ENCODE measurements at places on chromosomes 5 and 9. TPM values are rescaled to one million over a fixed set of nuclear protein-coding genes. Genes with fewer than 3 reads are reported as not detected.

The PCDHA9 gene
- under 0.01 TPM for total RNA-seq

The PNPLA7 gene
- 0.44 TPM for total RNA-seq

The PDE6A gene
- not detected for total RNA-seq

DNA sequence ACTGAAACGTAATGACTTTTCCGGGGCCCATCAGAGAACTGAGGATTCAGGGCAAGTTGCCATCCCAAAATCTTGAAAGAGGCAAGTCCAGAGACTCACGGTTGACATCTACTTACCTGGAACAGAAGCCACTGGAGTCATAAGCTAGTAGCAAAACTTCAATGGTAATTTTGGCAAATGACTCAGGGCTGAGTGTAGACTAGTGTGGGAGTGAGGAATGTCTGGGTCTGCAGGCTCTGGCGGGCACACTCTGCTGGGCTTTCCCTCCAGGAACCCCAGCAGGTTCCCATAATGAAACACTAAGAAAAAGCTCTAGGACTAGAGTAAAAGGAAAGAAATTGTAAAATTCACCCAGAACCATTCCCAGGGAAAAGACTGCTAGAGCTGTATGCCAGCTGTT lies 122.9 kb upstream of the NFIL3 start:
- no peak for DNase-seq

- no peak for DNase-seq
Measured at GRCh38 chr5:113296676-113297075, 138.1 kb downstream of the TSSK1B start.

- DNase-seq = no peak
Measured at GRCh38 chr9:127976498-127976897, 4.3 kb downstream of the EEIG1 start.

GRCh38 chr5:146283344-146283761 lies 55.3 kb upstream of the POU4F3 start:
- peak; percentile 87 for DNase-seq

DNA sequence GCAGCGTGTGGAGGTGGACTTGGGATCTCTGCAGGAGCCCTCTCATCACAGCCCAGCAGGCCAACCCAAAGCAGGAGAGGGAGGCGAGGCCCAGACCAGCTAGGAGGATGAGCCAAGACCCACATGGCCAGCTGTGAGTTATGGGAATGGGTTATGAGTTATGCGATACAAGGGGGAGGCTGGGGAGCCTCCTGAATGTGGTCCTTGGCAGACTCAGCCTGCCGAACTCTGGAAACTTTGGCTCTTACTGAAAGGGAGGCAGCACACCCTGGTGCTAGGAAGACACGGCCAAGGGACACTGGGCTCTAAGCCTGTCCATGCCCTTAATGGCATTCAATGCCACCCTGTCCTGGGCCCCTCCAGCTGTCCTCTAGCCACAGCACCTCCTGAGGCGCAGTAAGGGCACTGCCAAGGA lies 7.7 kb upstream of the VAV2 start:
- no peak for DNase-seq

Measured in lung microvascular endothelial cell (primary cell).